ENCODE measurements at places on chromosomes 2 and 18.
A peak's percentile ranks its signal among the peaks of the same experiment; 100 is the strongest.

- DNase-seq, result no peak
Observed at GRCh38 chr18:31273812-31274527, 44.0 kb upstream of the DSG1 start.

DNA sequence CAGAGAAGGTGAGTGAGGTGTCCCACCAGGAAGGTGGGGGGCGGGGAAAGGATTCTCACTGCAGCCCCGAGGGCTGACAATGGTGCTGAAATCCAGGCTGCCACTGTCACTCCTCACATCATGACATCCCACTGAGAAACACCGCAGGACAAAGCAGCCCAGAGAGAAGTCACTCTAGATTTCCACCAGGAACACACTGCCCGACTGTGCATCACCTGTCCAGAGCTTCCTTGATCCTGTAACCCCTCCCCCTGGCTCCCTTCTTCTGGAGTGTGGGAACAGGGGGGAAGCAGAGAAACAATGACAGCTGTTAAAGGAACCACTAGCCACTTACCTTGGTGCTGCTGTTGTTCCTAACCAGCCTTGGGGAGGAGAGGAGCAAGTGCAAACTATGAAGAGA lies 69.9 kb downstream of the MRO start:
- no peak for DNase-seq

- peak; percentile 6 for DNase-seq
Observed at GRCh38 chr2:118059919-118060478, 28.3 kb upstream of the INSIG2 start.

DNA sequence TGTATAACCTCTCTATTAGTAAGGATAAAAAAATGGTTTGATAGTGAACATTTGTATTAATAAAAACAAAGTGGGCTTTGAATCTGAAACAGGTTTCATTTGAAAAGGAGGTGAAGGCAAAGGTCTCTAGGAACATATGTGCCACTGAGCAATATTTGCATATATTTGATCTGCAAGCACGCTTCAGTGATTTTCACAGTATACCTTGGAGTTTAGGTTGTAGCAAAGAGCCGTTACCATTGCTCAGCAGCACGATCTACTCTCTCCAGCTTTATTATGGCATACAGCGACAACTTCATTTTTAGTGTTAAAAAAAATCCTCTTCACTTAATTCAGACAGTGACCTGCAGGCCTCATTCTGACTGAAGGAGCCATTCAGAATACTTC lies 75.8 kb upstream of the ZEB2 start:
- no peak for DNase-seq

GRCh38 chr2:147689220-147689909 lies 155.5 kb upstream of the ACVR2A start:
- no peak for DNase-seq

DNA sequence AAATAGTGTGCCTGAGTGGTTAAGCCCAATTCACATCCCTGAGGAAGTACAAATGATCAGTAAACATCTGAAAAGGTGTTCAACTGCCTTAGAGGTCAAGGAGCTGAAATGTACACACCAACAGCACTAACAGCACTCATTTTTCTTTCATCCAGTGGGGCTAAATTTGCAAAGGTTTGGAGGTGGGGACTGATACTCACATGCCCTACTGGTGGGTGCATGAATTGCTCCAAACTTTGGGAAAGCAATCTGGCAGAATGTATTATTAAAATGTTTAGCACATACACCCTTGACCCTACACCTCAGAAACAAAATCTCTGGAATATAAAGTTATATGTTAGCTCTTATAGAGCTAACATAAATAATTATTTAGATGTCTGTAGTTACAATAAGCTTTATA lies 19.0 kb upstream of the FAM178B start:
- peak; percentile 6 for DNase-seq

GRCh38 chr2:100548771-100549170 lies 14.0 kb upstream of the PDCL3 start:
- DNase-seq, result no peak
